ENCODE measurements at places on chromosomes 4 and X.

- DNase-seq, result no peak
These were observed 65.3 kb upstream of the FAM120C start for GRCh38 chrX:54248309-54248708.

DNA sequence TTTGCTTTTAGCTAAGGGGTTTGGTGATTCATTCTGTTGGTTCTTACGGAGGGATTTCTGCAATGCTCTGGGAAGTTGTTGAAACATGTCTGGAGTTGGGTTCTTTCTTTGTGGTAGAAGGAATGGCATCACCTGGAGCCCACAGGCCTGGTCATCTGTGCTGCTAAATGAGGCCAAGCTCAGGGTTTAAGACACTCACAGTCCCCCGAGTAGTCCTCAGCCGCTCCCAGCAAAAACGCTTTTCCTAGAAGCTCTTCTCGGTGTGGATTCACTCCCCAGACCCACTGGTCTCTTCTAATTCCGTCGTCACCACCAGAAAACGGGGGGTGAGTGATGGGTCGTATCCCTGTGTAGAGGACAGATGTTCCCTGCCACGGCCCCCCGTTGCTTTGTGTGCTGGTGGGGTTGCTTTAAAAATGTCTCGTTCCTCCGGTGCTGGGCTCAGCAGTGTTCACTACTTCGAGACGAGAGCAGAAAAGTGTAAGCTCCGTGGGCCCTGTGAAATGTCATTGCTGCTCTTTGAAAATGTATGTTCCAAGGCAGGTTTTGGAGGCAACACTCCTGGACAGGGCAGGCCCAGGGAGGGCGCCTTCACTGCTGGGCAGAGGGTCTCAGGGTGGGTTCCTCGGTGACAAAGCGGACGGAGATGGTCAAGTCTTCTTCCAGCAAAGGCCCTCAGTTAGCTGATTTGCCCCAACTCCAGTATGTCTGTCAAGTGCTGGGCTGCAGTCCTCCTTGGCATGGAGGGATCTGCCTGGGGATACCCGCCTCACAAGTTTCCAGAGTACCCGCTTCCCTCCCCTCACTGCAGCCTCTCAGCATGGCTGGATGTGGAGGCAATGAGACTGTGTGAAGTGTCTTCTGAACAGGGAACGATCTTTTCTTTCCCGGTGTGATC, 37.3 kb downstream of the PSAPL1 start:
- DNase-seq, result no peak

GRCh38 chr4:105970371-105970770, 75.1 kb downstream of the NPNT start:
- DNase-seq, result no peak

- DNase-seq, result no peak
These were observed 417.1 kb downstream of the RAB28 start for GRCh38 chr4:13067077-13067476.

GRCh38 chr4:113080050-113080449, 30.6 kb downstream of the ANK2 start:
- no peak for DNase-seq

DNA sequence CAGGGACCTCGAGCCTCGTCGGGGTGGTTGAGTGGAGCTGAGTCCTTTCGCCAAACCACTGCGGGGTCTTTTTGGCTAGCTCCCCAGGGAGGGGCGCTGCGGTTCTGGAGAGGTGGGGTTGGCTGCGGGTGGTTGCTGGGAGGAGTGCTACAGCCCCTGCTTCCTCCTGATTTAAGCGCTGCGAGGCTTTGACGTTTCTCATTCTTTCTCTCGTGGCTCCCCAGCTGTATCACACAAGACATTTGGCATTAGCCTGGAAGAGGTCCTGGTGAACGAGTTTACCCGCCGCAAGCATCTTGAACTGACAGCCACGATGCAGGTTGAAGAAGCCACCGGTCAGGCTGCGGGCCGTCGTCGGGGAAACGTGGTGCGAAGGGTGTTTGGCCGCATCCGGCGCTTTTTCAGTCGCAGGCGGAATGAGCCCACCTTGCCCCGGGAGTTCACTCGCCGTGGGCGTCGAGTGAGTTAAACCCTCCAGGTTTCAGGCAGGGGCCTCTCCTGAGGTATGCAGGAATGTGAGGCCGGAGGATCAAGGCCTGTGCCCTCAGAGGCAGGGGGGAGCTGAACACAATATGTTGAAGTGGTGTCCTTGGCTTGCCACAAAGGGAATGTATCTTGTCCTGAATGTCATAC, 25.5 kb downstream of the ARHGAP36 start:
- no peak for DNase-seq

- DNase-seq, result no peak
These were observed 46.9 kb upstream of the SMARCAD1 start for GRCh38 chr4:94160774-94161173.

DNA sequence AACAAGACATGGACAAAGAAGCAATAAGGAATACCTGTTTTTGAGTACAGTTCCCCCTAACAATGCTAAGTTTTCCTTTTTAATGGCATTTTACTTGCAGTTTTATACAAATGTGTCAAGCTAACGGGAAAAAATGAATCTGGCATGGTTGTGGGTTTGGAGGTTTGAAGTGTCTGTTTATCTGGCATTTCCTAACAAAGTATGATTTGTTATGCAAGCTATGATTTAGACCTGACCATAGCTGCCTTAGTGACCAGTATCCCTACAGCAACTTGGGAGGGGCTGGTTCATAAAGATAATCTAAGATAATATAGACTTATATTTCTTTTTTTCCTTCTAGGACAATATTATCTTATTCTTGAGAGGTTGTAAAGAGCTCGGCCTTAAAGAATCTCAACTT, 60.6 kb downstream of the LIMCH1 start:
- DNase-seq, result no peak

- DNase-seq, result peak; percentile 55
These were observed 2.1 kb downstream of the LEF1 start for GRCh38 chr4:108166441-108167315.

- no peak for DNase-seq
These were observed 33.8 kb upstream of the NAP1L5 start for GRCh38 chr4:88731381-88731780.

- no peak for DNase-seq
These were observed 7.4 kb downstream of the BDH2 start for GRCh38 chr4:103092245-103092644.

GRCh38 chr4:180436361-180436760, 1806.8 kb upstream of the TENM3 start:
- DNase-seq, result no peak

DNA sequence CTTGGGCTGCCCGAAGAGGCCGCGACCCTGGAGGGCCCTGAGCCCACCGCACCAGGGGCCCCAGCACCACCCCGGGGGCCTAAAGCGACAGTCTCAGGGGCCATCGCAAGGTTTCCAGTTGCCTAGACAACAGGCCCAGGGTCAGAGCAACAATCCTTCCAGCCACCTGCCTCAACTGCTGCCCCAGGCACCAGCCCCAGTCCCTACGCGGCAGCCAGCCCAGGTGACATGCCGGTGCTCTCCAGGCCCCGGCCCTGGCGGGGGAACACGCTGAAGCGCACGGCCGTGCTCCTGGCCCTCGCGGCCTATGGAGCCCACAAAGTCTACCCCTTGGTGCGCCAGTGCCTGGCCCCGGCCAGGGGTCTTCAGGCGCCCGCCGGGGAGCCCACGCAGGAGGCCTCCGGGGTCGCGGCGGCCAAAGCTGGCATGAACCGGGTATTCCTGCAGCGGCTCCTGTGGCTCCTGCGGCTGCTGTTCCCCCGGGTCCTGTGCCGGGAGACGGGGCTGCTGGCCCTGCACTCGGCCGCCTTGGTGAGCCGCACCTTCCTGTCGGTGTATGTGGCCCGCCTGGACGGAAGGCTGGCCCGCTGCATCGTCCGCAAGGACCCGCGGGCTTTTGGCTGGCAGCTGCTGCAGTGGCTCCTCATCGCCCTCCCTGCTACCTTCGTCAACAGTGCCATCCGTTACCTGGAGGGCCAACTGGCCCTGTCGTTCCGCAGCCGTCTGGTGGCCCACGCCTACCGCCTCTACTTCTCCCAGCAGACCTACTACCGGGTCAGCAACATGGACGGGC, 579 bp downstream of the ABCD1 start:
- no peak for DNase-seq

- DNase-seq, result no peak
These were observed 325.2 kb downstream of the NR3C2 start for GRCh38 chr4:148116969-148117368.

- no peak for DNase-seq
These were observed 99.0 kb upstream of the SPANXC start for GRCh38 chrX:141341341-141341740.

DNA sequence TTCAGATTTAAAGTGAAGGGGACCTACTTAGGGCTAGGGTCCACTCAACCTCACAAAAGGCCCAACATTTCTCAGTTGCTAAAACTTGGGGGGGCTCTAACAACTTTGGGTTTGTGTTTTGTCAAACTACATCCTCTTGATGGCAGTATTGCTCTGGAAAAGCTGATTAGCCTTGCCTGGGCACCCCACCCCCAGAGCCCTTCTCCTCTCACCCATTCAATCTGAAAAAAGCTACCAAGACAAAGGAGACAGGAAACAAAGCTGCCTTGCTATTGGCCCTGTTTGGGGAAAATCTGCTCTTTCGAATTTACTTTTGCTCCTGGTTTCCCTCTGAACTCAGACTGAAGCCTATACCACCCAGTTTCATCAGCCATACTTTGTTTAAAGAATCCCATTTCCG, 195.2 kb upstream of the STK26 start:
- no peak for DNase-seq

GRCh38 chr4:92382128-92382527, 78.4 kb downstream of the GRID2 start:
- DNase-seq, result no peak

GRCh38 chrX:130909469-130910136, 6.6 kb upstream of the ENOX2 start:
- no peak for DNase-seq

GRCh38 chrX:6067600-6067999, 161.1 kb downstream of the NLGN4X start:
- DNase-seq, result no peak

- no peak for DNase-seq
These were observed 424 bp upstream of the ZNF330 start for GRCh38 chr4:141220271-141220670.

DNA sequence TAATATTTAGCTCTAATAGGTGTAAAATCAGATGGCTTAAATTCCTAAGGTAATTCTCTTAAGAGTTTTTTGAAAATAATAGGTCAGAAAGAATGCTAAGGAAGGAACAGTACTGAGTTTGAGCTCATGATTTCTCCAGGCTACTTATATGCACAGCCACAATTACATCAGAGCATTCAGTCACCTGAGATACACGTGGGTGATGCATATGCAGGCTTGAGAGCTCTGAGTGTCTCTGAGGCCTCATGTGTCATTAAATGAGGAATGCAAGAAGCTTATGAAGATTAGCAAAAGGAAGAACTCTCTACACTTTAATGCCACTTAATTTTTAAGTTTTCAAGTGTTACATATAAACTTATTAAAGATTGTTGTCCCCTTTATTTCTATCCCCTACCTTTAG, 124.0 kb upstream of the STIM2 start:
- no peak for DNase-seq

DNA sequence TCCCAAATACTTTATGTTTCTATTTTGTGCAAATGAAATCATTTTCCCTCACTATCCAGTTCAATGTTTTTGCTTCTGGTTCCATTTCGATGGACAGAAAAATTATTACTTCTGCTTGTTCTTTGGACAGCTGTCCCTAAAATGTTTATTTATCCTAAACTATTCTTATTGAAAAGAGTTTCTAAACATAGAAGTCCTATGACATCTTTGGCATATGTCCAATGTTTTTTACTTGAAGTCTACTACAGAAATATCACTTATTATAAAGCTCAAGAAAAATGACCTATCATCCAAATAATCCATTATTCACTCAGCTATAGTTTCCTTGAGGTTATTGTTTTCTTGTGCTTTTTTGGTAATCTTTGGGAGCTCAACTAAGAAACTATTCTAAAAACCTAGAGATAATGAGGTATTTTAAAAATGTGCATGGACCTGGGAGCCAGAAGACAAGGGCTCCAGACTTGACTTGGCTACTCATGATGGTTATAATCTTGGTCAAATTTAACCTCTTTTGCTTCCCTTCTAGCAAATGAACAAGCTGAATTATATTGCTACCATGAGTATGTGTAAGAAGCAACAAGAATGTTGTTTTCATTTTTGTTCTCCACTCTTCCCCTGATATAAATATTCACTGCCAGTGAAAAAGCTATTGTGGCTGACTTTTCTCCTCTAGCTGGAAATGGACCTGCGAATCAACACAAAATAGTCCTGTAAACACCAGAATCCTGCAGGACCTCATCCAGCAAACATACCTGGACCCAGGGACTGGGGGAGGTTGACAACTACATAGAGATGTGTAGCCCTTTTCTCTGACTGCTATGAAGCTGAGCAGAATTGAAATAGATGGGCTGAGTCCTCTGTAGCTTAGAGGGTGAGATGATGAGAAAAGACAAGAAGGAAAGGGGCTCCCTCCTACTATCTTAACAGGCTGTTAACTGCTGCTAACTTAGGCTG, 137.4 kb downstream of the FRYL start:
- no peak for DNase-seq

DNA sequence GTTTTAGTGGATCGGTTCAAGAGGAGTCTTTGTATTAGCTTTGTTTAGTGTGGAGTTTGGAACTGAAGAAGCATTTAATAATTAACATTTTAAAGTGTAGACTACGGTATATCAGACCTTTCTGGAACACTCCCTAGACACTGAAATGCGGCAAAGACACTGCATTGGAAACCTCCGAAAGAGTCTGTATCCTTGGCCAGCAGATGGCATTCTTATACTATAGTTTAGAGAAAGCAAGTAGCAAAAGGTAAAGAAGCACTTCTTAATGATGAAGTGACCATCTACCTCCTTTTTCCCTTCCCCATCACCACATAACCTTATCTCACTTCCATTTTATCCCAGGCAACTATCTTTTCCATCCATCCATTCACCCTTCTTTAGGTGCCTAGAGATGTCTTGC, 7.6 kb downstream of the FABP2 start:
- no peak for DNase-seq

DNA sequence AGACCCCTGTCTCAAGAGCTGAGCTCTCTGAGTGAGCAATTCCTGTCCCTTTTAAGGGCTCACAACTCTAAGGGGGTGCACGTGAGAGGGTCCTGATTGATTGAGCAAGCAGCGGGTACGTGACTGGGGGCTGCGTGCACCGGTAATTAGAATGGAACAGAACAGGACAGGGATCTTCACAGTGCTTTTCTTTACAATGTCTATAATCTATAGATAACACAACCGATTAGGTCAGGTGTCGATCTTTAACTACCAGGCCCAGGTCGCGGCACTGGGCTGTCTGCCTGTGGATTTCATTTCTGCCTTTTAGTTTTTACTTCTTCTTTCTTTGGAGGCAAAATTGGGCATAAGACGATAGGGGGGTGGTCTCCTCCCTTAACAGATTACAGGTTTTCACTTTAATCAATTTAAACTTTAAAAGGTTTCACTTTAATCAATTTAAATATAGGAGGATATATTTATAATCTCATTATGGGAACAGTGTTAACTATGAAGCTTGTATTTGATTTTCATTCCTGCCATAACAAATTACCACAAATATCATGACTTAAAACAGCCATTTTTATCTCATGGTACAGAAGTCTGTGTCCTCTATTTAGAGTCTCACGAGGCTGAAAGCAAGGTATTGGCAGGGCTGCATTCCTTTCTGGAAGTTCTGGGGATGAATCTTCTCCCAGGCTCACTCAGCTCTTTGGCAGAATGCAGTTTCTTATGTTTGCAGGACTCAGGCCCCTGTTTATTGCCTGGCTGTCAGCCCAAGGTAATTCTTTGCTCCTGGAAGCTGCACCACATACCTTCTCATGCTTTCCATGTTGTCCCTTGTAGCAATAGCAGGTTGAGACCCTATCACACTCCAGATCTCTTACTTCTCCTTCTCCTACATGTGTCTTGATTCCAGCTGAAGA, 5.2 kb downstream of the SPATA4 start:
- no peak for DNase-seq

GRCh38 chr4:8118035-8118434, 40.6 kb downstream of the ABLIM2 start:
- no peak for DNase-seq

- no peak for DNase-seq
These were observed 11.3 kb downstream of the RASSF6 start for GRCh38 chr4:73608689-73609594.

All from stimulated activated CD8-positive, alpha-beta memory T cell treated with anti-CD3 and anti-CD28 coated beads, Interleukin-12 subunit alpha, Interleukin-12 subunit beta, amount 100 ng/mL, for 4 hours (primary cell).